ENCODE measurements at places on chromosomes 2 and 18.

DNA sequence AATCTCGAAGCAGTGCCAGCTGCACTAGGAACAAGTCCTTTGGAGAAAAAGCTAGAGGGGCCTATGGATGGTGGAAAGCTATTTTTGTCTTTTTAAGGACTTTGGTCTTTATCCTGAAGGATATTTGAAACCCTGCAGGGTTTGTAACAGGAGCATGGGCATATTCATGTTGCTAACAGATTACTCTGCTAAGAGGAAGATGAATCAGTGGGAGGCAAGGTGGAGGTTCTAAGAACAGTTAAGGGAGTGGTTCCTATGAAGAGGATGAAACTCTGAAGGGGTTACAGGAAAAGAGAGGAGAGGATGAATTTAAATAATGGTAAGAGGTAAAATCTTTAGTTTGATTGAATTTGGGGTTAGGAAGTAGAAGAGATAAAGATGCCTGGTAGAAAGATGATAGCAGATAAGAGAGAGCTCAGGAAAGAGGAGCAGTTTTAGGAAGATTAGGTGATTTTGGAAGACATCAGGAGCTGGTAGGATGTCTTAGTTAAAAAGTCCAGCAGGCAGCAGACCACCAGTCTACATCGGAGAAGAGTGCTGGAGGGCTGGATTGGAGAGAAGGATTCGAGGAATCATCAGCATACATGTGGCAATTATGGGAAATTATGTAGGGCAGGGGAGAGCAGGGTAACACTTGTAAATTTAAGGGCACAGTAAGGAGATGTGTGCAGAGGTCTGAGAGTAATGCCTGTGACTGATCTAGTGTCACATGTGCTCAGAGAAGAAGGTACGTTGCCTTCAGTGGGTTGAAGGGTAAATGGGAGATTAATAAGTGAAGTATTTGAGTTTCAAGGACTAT is 39.3 kb upstream of the C1GALT1C1L start:
- no peak for DNase-seq

- DNase-seq, result no peak
These were observed 98.9 kb upstream of the ZFP36L2 start for GRCh38 chr2:43325107-43325811.

GRCh38 chr2:963876-964275 is 13.2 kb downstream of the SNTG2 start:
- DNase-seq, result no peak

DNA sequence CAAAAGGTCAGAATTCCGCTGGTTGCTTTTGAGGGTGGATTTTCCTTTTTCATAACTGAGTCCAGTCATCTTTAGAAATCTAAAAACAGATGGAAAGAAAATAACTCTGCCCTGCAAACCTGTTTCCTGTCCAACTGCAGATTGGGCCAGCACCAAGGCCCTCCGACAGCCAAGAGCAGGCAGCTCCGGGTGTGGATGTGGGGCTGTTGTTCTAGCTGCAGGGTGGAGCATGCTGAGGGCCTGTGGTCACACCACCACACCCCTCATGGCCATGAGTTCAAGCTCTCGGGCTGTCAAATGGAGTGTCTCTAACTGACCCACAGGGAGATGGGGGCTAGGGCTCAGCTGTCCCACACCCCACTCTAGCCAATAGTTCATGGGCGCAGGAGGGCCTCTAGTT is 69.3 kb upstream of the BZW1 start:
- no peak for DNase-seq

GRCh38 chr2:40095000-40095399 is 315.9 kb upstream of the THUMPD2 start:
- DNase-seq, result no peak

DNA sequence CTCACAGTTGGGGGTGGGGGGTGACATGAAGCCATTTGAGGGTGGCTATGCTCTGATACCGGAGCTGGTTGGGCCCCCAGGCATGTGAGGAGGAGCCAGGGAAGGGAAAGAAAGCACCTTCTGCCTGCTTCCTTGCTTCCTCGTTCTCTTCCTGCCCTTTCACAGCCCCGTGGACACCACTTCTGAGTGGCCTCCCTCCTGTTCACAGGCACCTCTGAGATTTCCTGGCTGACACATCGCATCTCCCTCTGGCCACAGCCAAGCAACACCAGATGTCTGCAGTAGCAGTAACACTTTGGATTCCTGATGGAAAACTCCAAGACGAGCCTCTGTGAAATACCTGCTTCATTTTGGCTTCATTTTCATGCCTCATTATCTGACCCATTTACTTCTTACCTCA is 64.7 kb upstream of the ST3GAL5 start:
- DNase-seq, result no peak

DNA sequence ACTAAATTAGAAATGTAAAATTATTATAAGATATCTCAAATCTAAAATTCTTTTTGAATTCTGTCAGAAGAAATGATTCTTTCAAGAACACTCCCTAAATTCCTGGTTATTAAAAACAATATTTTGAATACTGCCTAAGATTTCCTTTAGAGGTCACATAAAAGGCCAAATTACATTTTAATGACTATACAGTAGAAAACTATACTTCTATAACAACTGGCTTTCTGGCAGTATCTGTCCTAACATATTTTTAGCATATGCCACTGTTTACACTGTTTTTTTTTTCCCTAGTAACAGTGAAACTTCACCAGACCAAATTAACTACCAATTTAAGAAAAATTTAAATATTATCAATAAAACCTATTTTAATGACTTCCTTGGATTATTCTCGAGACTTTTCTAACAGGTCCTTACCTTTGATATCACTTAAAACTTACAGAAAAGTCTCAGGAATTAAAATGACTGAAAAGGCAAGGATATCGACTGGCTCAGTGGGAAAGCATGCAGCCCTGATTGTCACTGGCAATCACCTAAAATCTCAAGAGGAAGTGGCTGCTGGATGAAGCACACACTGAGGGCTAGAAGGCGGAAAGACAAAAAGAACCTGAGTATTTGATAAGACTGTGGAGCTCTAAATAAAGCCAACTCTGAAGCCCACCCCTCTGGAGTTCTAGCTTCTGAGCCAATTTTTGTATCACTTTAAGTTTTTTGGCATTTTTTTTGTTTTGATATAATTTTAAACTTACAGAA is 59.6 kb downstream of the SPIRE1 start:
- peak; percentile 30 for DNase-seq
